ENCODE measurements at places on chromosomes 13 and 19.

- DNase-seq, result no peak
Measured at GRCh38 chr13:82076496-82076895, 1735.6 kb upstream of the SPRY2 start.

GRCh38 chr13:84591444-84591843, 709.2 kb upstream of the SLITRK1 start:
- DNase-seq, result no peak

- no peak for DNase-seq
Measured at GRCh38 chr13:30141775-30142485, 165.4 kb downstream of the KATNAL1 start.

DNA sequence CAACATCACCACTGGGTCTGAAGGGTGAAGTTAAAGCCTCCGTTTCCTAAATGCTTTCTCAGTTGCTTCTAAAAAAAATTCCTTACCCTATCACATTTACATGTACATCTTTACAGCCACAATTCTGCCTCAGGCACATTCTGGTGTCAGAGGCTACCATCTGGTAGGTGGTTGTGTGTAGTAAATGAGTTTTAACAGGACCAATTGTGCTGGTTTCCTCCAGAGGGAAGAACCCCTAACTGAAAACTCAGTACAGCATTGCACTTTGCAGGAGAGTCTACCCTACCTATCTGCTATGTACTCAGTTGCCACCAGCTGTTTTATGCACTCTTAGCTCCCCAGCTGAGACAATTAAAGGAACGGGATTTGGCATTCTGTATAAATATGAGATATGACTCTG, 1576.5 kb downstream of the PCDH9 start:
- no peak for DNase-seq

DNA sequence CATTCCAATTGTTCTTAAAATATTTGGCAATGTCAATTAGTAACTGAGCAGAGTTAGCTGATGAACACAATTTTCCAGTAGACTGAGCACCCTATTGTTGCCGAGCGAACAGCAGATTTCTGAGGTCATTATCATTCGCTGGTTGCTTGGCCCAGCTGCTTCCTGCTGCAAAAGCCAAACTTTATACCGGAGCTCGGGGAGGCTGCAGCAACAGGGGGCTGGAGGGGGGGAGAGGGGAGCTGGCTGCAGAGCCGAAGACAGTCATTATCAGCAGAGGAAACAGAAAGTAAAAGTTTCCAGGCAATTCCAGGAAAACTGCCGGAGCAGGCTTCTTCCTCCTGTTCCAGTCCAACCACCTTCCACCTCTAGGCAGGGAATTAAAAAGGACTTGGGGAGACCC, 77.9 kb downstream of the ZNF536 start:
- no peak for DNase-seq

- no peak for DNase-seq
Measured at GRCh38 chr19:1068009-1069001, 1.3 kb downstream of the ARHGAP45 start.

DNA sequence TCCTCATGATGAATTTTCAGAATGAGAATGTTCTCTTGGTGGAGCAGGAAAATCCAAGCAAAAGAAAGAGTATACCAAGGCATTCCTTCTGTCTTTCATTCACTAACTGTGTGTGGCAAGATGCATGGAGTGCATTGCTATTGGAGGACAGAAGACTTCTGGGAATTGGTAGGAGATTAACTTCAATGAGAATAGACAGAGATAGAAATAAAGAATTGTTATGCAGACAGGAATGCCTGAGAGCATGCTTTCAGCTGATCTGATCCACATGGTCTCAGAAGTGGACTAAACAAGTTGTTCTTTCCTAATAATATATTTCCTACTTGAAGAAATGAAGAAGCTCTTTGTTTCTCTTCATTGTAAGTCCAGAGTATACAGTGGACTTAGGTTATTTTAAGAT, 303.6 kb downstream of the MYO16 start:
- no peak for DNase-seq

- no peak for DNase-seq
Measured at GRCh38 chr19:56405062-56405461, 930 bp downstream of the ZNF583 start.

GRCh38 chr19:14774373-14774772, 4.0 kb downstream of the ADGRE2 start:
- DNase-seq, result no peak

GRCh38 chr19:39401070-39401548, 5.5 kb upstream of the ZFP36 start:
- no peak for DNase-seq

DNA sequence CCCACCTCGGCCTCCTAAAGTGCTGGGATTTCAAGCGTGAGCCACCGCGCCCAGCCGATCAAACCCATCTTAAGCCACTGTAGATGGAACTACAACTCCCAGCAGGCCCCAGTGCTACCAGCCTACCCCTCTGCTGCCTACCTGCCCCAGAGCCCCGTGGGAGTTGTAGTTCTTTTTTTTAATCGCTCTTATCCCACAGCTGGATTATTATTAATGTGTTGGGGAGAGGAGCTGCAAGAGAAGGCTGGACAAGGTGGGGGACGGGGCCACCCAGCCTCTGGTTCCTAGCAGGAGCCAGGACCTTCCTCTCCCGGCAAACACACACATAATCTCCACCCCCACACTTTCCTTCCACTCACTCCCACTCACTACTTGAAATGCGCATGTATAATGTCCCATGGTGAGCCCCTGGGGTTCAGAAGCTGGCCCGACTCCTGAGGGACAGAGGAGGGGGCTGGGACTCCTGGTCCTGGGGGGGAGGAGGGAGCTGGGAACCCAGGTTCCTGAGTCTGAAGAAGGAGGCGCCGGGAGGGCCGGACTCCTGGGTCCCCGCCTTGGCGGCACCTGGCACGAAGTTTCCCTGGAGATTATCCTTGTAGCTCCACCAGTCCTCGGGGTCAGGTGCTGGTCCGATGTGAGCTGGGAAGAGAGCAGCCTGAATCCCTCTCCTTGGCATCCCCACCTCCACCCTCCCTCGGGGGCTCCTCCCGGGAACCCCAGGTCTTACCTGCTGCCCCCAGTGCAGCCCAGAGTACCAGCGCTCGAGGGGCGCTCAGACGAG, 958 bp downstream of the CA11 start:
- DNase-seq, result no peak
